NCI-H2107 (cell line): ENCODE measurements at places on chromosomes 1 and 21.

- no peak for DNase-seq
These were observed 160.8 kb upstream of the SGIP1 start for GRCh38 chr1:66373157-66373591.

DNA sequence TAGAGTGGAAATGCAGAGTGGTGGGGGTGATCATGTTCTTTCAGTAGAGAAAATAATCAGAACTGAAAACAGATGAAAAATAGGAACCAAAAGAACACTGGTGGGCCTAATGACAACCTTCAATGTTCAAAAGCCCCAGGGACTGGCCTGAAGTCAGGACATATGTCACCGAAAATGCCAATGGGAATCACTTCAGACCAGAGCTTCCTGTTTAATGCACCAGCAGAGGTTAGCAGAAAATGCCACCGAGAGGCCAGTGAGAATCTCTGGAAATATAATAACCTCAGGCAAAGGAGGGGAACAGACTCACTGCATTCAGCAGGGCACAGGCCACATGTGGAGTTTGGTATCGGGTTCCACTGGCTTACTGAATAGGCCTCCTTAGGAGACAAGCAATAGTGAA lies 15.9 kb upstream of the CD58 start:
- DNase-seq: peak; percentile 17

GRCh38 chr1:73205294-73205973 lies 923.1 kb upstream of the NEGR1 start:
- no peak for DNase-seq

DNA sequence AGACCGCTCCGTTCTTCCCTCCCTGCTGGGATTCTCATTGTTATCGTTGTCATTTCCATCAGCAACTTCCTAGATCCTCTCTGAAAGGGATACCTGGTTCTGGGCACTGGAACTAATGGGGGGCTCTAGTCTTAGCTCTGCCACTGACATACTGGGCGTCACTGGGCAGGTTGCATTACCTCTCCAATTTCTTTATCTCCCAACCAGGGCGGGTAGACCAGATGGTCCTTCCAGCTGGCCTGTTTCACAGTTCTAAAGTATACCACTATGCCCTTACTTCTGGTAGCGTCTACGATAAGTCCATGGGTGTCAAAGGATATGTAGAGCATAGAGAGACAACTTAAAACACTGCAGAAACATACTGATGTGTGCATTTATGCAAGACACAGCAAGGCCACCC lies 1.4 kb downstream of the GPR37L1 start:
- DNase-seq: no peak

- no peak for DNase-seq
These were observed 18.6 kb downstream of the DYRK3 start for GRCh38 chr1:206653715-206654459.

DNA sequence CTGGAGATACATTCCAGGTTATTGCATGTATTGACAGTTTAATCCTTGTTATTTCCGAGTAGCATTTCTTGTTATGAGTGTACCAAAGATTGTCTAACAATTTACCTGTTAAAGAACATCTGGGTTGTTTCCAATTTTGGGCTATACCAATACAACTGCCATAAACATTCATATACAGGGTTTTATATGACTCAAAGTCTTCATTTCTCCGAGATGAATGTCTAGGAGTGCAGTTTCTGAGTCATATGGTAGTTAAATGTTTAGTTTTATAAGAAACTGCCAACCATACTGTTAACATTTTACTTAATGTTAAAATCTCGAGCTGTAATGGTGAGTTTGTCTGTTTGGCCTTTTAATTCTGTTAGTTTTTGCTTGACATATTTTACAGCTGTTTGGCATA lies 10.0 kb downstream of the RAB4A start:
- no peak for DNase-seq

DNA sequence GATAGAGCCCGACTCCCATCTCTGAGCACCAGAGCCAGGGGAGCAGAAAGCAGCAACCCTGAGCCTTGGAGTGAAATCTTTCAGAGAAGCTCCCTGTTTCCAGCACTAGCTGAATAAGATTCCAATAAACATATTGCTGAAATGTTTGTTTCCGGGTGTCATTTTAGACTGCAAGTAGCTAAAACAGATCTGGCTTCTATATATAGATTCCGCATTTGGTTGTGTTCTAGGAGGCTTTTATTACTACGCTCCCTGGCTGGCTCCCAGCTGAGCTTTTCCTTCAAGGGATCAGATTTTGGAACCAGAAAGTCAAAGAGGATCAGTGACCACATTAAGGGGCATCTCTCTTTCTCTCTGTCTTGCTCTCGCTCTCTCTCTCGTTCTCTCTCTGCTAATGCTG lies 88.2 kb downstream of the PAPPA2 start:
- DNase-seq: no peak

- no peak for DNase-seq
These were observed 73.8 kb upstream of the TMPRSS2 start for GRCh38 chr21:41581592-41582228.

GRCh38 chr1:174837386-174837785 lies 162.4 kb upstream of the CACYBP start:
- DNase-seq: no peak

GRCh38 chr1:39852214-39852791 lies 31.0 kb downstream of the TRIT1 start:
- peak; percentile 100 for DNase-seq

DNA sequence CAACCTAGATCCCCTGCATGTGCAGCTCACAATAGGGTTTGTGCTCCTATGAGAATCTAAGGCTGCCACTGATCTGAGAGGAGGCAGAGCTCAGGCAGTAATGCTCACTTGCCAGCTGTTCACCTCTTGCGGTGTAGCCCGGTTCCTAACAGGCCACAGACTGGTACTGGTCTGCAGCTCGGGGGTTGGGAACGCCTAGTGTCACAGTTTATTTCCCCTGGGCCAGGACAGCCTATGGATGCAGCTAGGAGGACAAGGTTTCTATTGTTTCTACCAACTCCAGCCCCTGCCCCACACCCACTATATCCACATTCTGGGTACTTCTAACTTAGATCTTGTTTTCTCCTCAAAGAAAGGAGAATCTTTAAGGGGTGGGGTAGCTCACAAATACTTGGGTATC lies 58.7 kb upstream of the PRRC2C start:
- DNase-seq: no peak

- no peak for DNase-seq
These were observed 34.1 kb downstream of the QSOX1 start for GRCh38 chr1:180188684-180189175.

DNA sequence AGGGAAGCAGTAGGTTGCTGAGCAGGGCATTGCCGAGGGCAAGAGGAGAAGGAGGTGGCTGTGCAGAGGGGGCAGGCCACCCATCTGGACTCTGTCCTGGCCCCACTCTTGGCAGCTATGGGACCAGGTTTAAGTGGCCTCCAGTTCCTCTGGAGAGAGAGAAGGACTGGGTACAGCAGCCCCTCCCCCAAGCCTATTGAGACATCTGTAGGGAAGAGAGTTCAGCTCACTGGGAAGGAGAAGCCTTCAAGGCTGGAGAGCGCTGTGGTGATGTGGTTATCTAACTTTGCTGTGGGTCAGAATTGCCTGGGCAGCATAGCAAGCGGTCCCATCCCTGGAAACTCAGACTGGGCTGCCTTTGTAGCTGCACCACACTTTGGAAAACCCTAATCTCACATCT lies 93.9 kb downstream of the KCNJ15 start:
- no peak for DNase-seq

- DNase-seq: no peak
These were observed 94.0 kb downstream of the IFI44 start for GRCh38 chr1:78743626-78744025.

GRCh38 chr1:36223381-36223995 lies 755 bp upstream of the THRAP3 start:
- no peak for DNase-seq

DNA sequence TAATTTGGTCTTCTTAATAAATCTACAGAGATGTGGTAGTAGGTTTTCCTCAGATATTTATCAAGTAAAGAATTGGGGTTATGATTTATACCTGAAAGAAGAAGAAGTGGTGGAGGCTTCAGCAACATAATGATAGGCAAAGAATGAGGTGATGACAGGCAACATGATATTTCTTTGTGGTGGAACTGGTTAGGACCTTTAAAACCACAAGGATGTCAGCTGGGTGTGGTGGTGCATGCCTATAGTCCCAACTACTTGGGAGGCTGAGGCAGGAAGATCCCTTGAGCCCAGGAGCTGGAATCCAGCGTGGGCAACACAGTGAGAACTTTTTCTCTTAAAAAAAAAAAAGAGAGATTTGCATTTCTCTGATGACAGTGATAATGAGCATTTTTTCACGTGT lies 34.1 kb upstream of the COL11A1 start:
- DNase-seq: no peak

GRCh38 chr1:50424884-50425375 lies 1.7 kb upstream of the DMRTA2 start:
- no peak for DNase-seq

- DNase-seq: no peak
These were observed 98.7 kb upstream of the LHX8 start for GRCh38 chr1:75035536-75035935.

- no peak for DNase-seq
These were observed 1.8 kb downstream of the CTTNBP2NL start for GRCh38 chr1:112397841-112398240.

DNA sequence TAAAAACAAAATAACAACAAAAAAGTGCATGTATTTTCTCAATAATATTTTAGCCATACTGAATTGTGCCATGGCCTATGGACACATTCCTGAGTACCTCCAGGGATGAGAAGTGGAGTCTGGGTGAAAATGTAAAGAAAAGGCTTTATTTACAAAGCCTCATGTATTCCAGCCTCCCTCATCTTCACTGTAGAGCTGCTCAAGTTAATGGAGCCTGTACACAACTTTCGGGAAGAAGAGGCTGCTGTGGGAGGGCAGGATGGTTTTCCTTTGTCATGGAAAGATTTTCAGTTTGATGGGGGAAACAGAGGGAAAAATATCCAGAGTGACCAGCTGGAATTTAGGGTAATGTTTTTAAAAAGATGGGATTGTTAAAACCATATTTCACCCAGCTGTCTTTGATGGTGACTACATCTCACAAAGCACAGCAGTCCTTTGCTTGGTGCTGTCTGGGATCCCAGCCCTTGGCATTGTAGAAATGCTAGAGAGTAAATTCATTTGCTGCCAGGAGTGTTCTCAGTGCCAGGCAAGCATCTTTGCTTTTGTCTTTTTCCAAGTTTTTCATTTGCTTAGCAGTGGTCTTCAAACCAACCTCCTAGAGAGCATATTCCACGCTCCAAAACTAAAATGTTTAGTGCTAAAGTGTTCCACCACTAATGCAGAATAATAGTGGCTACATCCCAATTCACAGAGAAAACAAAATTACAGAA lies 54.9 kb downstream of the DPT start:
- DNase-seq: no peak

DNA sequence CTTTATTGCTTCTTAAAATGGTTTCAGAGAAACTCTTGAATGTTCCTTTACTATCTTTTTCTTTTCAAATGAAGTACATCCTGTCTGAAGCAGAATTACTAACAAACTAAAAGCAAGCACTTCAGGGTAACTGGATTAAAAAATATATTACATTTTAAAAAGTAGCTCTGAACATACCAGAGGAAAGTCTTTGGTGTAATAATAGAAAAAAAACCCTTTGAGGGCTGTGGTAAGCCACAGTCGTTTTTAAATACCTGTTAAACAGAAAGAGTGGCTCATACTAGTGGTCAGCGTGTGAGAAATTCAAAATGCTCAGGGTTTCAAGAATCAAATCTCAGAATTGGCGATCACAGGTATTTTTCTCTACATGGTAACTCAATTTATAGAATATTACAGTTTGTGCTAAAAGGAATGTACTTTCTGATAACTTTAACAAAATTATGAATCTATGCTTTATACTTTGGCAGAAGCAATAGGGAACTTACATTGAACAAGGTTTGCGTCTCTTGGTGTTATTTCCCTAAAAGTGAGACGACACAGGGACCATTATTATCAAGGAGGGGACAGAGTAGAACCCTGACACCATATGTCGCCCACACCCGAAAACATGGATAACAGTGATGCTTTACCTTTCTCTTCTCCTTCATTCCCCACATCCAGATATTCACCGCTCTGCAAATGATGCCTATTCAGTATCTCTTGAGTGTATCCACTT lies 97.0 kb upstream of the DPH5 start:
- DNase-seq: no peak

GRCh38 chr1:26946270-26946669 lies 14.0 kb downstream of the KDF1 start:
- no peak for DNase-seq

DNA sequence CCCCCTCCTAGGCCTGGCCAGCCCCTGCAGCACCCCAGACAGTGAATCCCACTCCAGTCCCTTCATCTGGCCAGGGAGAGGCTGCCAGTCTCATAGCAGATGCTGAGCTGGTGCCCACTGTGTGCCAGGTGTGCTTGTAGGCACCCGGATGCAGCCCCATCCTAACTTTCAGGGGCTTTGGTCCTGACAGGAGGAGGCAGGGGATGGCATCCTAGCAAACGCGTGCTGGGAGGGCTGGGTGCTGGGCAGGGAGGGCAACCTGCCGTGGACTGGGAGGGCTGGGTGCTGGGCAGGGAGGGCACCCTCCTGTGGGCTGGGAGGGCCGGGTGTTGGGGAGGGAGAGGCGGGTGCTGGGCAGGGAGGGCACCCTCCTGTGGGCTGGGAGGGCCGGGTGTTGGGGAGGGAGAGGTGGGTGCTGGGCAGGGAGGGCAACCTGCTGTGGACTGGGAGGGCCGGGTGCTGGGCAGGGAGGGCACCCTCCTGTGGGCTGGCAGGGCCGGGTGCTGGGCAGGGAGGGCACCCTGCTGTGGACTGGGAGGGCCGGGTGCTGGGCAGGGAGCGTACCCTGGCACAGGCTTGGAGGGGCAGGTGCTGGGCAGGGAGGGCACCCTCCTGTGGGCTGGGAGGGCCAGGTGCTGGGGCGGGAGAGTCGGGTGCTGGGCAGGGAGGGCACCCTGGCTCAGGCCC lies 35.3 kb downstream of the SLC19A1 start:
- no peak for DNase-seq

GRCh38 chr1:72281637-72282270 lies 585 bp downstream of the NEGR1 start:
- DNase-seq: no peak

- no peak for DNase-seq
These were observed 43.3 kb upstream of the KCNQ4 start for GRCh38 chr1:40740039-40740996.

DNA sequence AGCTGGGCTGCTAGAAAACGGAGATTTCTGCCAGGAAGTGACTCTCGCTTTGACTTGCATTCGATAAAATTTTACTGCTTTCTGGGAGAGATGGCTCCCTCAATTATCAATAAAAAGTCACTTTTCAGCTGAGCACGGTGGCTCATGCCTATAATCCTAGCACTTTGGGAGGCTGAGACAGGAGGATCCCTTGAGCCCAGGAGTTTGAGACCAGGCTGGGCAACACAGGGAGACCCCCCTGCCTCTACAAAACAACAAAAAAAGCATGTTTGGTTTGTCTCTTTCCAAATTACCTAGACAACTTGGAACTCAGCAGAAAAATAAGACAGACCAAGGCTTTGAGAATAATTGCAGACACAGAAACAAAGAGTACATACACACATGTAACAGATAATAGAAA lies 12.9 kb upstream of the ENSA start:
- DNase-seq: no peak

- DNase-seq: no peak
These were observed 39.1 kb upstream of the SLC19A1 start for GRCh38 chr21:45581322-45581712.
